ENCODE measurements at places on chromosomes 7 and 10. TPM values are rescaled to one million over a fixed set of nuclear protein-coding genes. Genes with fewer than 3 reads are reported as not detected.

DNA sequence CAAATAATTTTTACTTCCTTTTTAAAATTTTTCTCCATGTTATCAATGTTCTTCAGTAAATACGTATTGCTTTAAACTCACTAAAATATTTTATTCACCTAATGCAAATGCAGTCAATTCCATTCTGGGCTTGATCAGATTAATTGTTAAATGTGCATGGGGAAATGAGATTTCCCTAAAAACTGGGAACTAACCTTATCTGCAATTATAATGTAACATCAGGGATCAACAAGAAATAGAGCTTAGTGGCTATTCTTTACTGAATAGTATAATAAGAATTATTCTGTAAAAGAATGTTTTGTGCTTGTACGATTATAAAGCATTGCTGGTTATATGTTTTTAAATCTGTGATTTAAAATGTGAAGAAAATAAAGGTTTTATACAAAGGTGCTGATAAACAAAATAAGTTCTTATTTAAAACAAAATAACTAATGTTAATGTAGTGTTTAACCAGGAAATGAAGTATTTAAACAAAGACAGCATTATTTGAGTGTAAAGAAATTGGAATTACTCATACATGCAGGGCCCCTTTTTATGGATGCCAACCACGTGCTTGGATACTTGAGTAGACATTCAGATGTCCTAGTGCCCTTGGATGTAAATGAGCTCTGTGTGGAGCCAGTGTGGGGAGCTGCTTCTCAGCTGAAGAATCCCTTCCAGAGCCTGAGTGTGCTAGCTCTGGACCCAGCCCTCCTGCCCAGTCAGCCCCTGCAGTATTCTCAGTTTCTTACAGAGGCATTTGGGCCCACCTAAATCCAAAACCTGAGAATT lies 84.2 kb downstream of the REEP3 start:
- peaks cover 2% of the 10 kb centered on the region for H3K4me1 ChIP-seq
- DNase-seq: no peak
- no peak overlapping the region for H3K27ac ChIP-seq
- no peak overlapping the region for H3K4me3 ChIP-seq
- no peaks in the 10 kb centered on the region for H3K27me3 ChIP-seq
- H3K36me3 ChIP-seq: peaks cover 3% of the 10 kb centered on the region

- no peak overlapping the region for H3K27ac ChIP-seq
- no peak overlapping the region for H3K4me3 ChIP-seq
- no peak for DNase-seq
- no peaks in the 10 kb centered on the region for H3K27me3 ChIP-seq
These were observed 108.9 kb upstream of the MEOX2 start for GRCh38 chr7:15795393-15795792.

SEMA3E gene
- not detected for total RNA-seq

DNA sequence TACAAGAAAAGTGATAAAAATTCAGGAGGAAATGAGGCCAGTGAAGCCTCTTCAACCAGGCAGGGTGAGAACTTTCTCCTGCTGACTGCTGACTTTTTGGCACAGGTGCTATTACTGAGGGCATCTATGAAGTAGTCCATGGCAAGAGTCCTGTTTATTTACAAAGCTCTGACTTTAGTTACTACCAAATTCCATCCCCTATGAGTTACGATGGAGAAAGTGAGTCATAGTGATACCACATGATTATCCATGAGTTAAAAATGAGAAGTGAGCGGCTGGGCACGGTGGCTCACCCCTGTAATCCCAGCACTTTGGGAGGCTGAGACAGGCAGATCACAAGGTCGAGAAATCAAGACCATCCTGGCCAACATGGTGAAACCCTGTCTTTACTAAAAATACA lies 19.9 kb downstream of the CCDC3 start:
- no peak for DNase-seq
- no peaks in the 10 kb centered on the region for H3K4me1 ChIP-seq
- H3K36me3 ChIP-seq: peaks cover 11% of the 10 kb centered on the region
- peaks cover 28% of the 10 kb centered on the region for H3K27me3 ChIP-seq
- H3K27ac ChIP-seq: no peak overlapping the region
- no peak overlapping the region for H3K4me3 ChIP-seq

GRCh38 chr10:131556061-131556896 lies 244.8 kb upstream of the TCERG1L start:
- H3K4me1 ChIP-seq: no peaks in the 10 kb centered on the region
- H3K36me3 ChIP-seq: no peaks in the 10 kb centered on the region
- peaks cover 1% of the 10 kb centered on the region for H3K27me3 ChIP-seq
- no peak for DNase-seq

GRCh38 chr10:96910488-96911395 lies 78.6 kb downstream of the LCOR start:
- H3K27me3 ChIP-seq: no peaks in the 10 kb centered on the region
- peaks cover 35% of the 10 kb centered on the region for H3K4me1 ChIP-seq
- H3K36me3 ChIP-seq: peaks cover 29% of the 10 kb centered on the region
- H3K4me3 ChIP-seq: no peak overlapping the region
- peak overlapping the region; percentile 6 for H3K27ac ChIP-seq

DNA sequence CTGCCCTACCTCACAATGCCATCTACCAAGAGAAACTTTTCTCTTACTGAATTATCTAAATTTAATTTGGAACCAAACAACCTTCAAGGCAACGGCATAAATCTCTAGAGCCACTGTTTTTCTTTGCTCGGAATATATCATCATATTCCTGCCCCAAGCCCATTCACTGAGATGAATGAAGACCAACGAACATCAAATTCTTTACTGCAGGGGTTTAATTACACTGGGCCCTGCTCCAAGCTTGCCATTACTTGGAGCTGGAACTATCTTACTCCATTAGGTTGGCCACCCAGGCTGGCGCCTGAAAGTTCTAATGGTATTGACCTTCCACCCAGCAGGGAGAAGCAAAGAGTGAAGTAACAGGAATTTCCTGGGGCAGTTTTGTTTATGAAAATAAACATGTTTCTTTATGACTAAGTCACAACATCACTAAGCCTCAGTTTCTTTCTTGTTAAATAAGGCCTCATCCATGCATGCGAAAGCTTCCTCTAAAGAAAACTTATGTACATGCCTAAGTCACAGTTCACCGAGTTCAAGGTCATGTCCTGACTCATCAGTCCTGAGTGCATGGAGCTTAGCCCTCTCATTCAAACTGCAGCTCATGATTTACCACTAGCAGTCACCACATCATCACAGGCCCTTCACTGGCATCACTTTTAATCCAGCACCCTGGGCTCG lies 42.1 kb upstream of the ANAPC16 start:
- DNase-seq: no peak
- H3K4me1 ChIP-seq: peaks cover 15% of the 10 kb centered on the region
- peaks cover 5% of the 10 kb centered on the region for H3K36me3 ChIP-seq

- H3K4me3 ChIP-seq: no peak overlapping the region
- H3K27me3 ChIP-seq: peaks cover 46% of the 10 kb centered on the region
- H3K4me1 ChIP-seq: no peaks in the 10 kb centered on the region
These were observed 11.0 kb downstream of the GHRHR start for GRCh38 chr7:30974605-30975255.

DNA sequence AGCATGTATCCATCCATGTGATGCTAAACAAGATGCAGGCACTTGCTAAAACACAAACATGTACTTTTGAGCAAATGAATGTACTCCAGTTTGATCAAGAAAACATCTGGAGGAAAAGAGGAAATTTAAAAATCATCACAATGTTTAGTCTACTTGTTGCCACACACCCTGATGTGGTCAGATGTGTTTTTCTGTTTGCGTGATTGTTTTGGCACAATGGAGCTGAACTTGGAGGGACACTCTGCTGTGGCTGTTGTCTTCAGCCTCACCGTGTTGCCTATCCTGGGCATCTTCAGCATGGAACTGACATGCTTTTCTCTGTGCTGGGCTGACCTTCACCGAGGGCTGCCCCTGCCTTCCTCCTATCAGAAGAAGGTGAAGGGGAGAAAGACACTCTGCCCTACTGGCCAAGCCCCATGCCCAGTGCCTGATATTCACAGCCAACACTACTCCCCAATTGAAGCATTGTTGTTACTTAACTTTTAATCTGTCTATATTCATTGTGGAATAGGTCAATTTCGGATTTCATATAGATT lies 268.3 kb upstream of the IGFBP3 start:
- no peak overlapping the region for H3K4me3 ChIP-seq
- H3K4me1 ChIP-seq: no peaks in the 10 kb centered on the region
- no peak overlapping the region for H3K27ac ChIP-seq
- DNase-seq: no peak
- H3K36me3 ChIP-seq: no peaks in the 10 kb centered on the region

COL17A1 gene
- not detected for total RNA-seq

- no peaks in the 10 kb centered on the region for H3K27me3 ChIP-seq
- no peak overlapping the region for H3K27ac ChIP-seq
- no peaks in the 10 kb centered on the region for H3K36me3 ChIP-seq
- no peak for DNase-seq
- peaks cover 5% of the 10 kb centered on the region for H3K4me1 ChIP-seq
These were observed 9.6 kb downstream of the CCL26 start for GRCh38 chr7:75762350-75762917.

WIPF3 gene
- total RNA-seq: not detected

- peak within 1 kb of the TSS; percentile 60 for H3K4me3 ChIP-seq
- H3K36me3 ChIP-seq: no peaks in the 10 kb centered on the region
- peak; percentile 33 for DNase-seq
- H3K27ac ChIP-seq: peak within 1 kb of the TSS; percentile 42
- H3K27me3 ChIP-seq: peaks cover 4% of the 10 kb centered on the region
- H3K4me1 ChIP-seq: no peaks in the 10 kb centered on the region
These were observed at the start of gene MACC1 for GRCh38 chr7:20217193-20217948. Gene MACC1 (minus strand): TSS chr7:20217384. CDS start chr7:20161862, 55,522 bp downstream.

DNA sequence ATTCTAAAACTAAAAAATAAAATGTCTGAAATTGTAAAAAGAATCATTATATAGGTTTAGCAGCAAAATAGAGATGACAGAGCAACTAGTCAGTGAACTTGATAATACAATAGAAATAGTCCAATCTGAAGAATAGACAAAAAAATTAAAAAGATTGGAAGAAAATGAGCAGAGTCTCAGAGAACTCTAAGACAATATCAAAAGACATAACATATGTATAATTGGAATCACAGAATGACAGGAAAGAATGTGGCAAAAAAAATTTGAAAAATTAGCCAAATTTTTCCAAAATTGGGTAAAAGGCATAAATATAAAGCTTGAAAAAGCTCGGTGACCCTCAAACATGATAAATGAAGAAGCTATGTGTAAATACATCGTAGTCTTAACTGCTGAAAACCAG lies 38.0 kb upstream of the CASD1 start:
- peaks cover 15% of the 10 kb centered on the region for H3K36me3 ChIP-seq
- H3K27me3 ChIP-seq: peaks cover 5% of the 10 kb centered on the region
- no peak for DNase-seq
- H3K4me3 ChIP-seq: no peak overlapping the region
- no peak overlapping the region for H3K27ac ChIP-seq

TDRD1 gene
- total RNA-seq: 0.11 TPM

GRCh38 chr7:35424869-35425495 lies 171.1 kb upstream of the TBX20 start:
- peak; percentile 38 for DNase-seq
- no peak overlapping the region for H3K4me3 ChIP-seq
- peaks cover 9% of the 10 kb centered on the region for H3K27me3 ChIP-seq
- peaks cover 11% of the 10 kb centered on the region for H3K36me3 ChIP-seq
- H3K4me1 ChIP-seq: no peaks in the 10 kb centered on the region

- peaks cover 50% of the 10 kb centered on the region for H3K36me3 ChIP-seq
- H3K4me1 ChIP-seq: peaks cover 59% of the 10 kb centered on the region
- peak overlapping the region; percentile 55 for H3K27ac ChIP-seq
- no peak for DNase-seq
- H3K27me3 ChIP-seq: no peaks in the 10 kb centered on the region
These were observed 3.5 kb downstream of the ERLIN1 start for GRCh38 chr10:100182281-100182680.

GDF2 gene
- total RNA-seq: not detected

LIPM gene
- not detected for total RNA-seq

GPR37 gene
- not detected for total RNA-seq

FAM20C gene
- 0.60 TPM for total RNA-seq

DNA sequence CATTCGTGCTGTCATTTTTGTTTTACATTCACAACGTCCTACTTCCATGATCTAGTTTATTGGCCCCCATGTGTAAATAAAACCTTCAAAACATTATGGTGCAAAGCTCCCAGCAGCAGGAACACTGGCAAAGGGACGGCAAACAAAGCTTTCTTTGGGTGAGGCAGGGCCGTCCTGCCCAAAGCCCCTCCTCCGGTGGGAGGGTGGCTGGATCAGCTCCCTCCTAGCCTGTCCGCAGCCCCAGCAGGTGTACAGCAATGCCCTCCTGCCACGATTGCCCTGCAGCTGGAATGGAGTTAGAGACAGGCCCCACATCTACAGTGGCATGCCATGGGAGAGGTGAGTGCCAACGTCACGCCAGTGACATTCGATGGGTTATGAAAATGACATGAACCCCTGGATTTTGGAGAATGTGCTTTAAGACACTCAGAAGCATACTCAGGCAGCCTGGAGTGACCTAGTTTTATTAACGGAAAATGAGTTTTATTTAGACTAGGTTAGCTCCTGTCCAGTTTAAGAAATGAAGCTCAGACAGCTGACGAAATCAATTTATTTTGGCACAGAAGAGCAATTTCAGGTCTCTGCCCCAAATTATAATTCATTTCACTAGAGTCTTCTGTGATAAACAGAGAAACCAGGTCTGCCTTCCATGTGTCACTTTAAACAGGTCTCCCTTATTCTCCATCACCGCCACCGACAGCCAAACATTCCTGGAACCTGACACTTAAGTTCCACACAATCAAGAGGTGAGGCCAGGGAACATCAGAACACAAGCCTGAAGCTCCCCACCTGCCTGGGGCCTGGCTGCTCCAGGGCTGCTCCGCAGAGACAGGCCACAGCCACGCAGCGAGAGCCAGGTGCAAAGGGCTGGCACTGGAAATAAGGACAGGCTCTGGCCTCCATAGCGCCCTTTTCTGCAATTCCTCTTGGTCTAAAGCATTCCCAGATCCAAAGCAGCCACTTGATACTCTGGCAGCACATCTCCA lies 50.1 kb downstream of the VOPP1 start:
- H3K36me3 ChIP-seq: no peaks in the 10 kb centered on the region
- no peak for DNase-seq
- peak overlapping the region; percentile 67 for H3K27ac ChIP-seq
- H3K27me3 ChIP-seq: no peaks in the 10 kb centered on the region
- H3K4me1 ChIP-seq: peaks cover 30% of the 10 kb centered on the region

DNA sequence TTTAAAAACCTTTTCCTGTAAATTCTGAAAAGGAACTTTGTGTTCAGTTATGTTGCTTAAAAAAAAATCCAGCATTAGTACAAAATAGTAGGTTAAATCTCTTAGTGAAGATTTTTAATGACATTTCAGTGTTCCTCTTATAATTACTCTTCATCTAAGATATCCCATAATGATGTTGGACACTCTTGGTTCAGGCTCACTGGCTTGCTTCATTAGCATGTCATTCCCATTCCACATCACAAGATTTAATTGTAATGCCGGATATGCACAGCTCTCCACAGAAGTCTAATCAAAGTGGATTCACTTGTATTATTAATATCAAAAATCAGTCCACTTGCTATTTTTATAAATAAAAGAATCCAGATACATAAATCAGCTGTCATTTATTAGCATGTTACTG lies 180.0 kb upstream of the MDFIC start:
- no peaks in the 10 kb centered on the region for H3K27me3 ChIP-seq
- H3K4me3 ChIP-seq: no peak overlapping the region
- no peak overlapping the region for H3K27ac ChIP-seq
- H3K36me3 ChIP-seq: no peaks in the 10 kb centered on the region
- H3K4me1 ChIP-seq: no peaks in the 10 kb centered on the region
